ENCODE measurements at places on chromosomes 5 and 9.
A peak's percentile ranks its signal among the peaks of the same experiment; 100 is the strongest.

DNA sequence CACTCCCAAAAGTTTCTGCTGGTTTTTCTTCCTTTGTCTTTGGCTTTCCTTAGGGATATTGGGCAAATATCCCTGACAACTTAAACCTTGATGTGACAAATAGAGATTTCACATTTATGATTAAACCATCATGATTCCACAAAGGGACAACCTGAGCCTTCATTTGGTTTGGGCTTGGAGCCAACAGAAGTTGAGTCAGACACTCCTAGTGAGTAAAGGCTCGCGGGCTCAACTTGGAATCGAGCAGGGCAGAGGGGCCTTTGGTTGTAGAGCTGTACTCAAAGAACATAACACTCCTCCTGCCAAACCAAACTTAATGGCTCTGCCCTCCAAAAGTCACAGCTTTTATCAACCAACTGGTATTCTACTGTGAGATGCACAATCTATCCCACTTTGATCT lies 290.2 kb upstream of the MAP3K1 start:
- DNase-seq: no peak

- no peak for DNase-seq
Measured at GRCh38 chr5:91490316-91490715, 107.2 kb upstream of the ARRDC3 start.

DNA sequence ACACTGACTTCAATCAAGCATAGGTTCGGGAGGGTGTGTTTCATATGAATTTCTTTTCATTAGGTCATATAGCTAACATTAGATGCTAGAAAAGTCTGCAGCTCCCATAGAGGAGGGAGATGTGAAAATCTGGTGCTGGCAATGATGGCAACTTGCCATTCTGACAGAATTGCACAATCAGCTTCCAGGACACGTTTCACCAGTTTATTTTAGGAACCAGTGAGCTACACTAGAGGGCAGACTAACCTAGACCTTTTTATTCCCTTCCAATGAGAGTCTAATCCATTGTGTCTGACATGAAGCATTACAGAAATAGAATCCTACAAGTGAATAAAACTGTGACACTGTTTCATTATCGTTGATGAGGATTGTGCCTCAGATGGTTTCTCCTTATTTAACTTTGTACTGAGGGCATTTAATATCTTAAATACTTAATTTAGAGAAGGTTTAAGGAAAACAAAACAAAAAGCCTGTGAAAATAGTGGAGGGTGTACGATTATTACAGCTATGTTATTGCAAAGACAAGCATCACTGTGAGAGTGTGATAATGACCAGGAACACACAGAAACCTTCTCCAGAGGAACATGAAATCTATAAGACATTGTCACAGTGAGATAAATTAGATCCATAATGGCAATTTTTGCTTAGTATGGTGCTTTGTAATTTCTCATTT lies 363.3 kb upstream of the RPS23 start:
- peak; percentile 85 for DNase-seq

- no peak for DNase-seq
Measured at GRCh38 chr5:60386436-60387050, 313.4 kb downstream of the DEPDC1B start.

- DNase-seq: peak; percentile 60
Measured at GRCh38 chr5:135386096-135386495, 12.9 kb downstream of the MACROH2A1 start.

DNA sequence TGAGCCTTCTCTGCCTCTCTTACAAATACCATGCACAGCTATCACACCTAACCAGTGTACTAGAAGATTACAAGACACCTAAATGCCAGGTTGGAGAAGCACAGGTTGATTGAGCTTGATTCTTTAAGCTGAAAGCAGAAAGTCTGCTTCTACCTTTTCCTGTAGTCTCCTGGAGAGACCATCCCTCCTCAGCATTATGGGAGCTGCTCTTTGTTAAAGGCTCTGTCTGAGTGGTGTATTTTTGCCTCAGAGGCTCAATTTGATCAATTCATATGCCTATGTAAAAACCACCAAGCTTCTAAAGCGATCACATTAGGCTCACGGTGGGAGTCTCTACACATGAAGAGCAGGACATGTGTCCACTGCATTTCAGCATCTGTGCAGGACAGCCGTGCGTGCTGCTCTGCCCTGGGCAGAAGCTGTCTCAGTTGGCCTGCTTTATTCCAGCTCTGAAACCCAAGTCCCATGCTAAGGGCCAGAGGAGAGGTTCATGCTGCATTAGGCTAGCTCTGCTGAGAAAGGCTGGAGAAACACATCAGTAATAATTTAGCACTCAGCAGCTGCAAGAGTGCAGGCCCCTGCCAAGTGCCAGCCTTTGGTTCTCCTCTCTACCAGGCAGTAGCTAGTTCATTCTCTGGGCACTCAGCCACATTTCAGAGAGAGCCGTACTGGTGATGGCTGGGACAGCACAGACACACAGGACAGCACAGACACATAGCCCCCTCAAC lies 41.7 kb downstream of the TMEM167A start:
- DNase-seq: no peak

DNA sequence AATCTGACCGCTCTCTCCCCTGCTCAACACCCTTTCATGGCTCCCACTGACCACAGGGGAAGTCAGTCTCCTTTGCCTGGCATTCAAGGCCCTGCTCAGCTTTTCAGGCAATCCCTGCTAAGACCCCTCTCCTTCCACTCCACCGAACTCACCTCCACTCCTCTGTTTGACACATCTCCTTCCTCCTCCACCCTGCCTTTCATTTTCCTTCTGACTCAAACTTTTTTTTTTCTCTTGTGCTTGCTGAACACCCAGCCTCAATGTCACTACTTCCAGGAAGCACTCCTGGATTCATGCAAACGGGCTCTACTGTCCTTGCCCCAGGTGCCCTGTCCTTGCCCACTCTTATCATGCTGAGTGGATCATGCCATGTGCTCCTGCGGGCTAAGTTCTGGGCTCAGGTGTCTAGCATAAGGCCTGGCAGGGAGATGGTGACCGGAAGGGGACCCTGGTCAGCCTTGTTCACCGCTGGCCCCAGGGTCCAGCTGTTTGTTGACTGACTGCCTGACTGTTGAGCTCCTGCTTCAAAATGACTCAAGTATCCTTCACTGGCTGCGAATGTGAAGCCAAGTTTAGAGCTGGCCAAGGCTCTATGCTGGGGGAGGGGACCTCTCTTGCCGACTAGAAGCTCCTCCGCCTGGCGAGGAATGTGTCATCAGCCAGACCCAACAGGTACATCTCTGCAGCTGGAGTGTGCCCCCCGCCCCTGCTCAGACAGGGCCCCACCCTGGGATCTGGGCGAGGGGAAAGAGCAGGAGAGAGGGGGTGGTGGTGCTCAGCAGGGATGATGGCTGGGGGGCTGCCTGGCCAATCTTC lies 6.2 kb downstream of the NR5A1 start:
- DNase-seq: no peak
